ENCODE measurements at places on chromosomes 5 and 9. TPM values are rescaled to one million over a fixed set of nuclear protein-coding genes. Genes with fewer than 3 reads are reported as not detected.

Gene RANBP17
- total RNA-seq = 18.2 TPM

Gene F2RL1
- 119 TPM for total RNA-seq

Gene IGIP
- total RNA-seq = 5.2 TPM

Gene ANKRD18A
- 24.2 TPM for total RNA-seq

Gene GFI1B
- 0.20 TPM for total RNA-seq

Gene SPATA31A3
- not detected for total RNA-seq

Gene ARL14EPL
- 22.9 TPM for total RNA-seq

Gene CDH10
- not detected for total RNA-seq

GRCh38 chr5:82335806-82336205, 57.7 kb upstream of the RPS23 start:
- DNase-seq = no peak

DNA sequence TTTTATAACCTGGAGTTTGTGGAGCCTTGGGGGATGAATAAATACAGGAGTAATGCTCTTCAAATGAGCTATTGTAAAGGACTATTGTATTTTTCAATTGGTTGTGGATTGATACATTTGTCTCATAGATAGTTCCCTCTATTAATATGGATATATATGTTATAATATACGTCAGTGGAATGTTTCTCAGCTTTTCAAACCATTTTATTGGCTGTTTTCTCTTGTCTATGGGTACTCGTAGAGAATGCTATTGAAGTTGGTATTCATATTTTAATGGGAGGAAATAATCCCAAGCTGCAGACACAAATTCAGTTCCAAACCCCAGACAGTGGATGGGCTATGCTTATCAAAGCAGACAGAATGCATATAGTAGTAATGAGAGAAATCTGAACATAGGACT, 181.8 kb upstream of the DAB2 start:
- no peak for DNase-seq

DNA sequence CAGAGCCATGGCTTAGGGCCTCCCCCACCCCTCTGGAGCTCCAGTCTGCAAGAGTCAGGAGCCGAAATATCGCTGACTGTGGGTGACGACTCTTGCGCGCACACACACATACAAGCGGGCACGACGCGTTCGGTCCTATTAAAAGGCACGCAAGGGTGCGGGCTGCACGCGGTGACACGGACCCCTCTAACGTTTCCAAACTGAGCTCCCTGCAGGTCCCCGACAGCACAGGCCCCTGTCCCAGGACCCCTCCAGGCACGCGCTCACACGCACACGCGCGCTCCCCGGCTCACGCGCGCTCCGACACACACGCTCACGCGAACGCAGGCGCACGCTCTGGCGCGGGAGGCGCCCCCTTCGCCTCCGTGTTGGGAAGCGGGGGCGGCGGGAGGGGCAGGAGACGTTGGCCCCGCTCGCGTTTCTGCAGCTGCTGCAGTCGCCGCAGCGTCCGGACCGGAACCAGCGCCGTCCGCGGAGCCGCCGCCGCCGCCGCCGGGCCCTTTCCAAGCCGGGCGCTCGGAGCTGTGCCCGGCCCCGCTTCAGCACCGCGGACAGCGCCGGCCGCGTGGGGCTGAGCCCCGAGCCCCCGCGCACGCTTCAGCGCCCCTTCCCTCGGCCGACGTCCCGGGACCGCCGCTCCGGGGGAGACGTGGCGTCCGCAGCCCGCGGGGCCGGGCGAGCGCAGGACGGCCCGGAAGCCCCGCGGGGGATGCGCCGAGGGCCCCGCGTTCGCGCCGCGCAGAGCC, at the start of gene GRIN1:
Gene GRIN1 (plus strand): TSS at position 433 of the 746 bp plus-strand sequence. CDS start 333 bp downstream, outside the sequence.
- DNase-seq = no peak

- DNase-seq = no peak
Measured at GRCh38 chr9:70457235-70457634, 42.8 kb upstream of the KLF9 start.

DNA sequence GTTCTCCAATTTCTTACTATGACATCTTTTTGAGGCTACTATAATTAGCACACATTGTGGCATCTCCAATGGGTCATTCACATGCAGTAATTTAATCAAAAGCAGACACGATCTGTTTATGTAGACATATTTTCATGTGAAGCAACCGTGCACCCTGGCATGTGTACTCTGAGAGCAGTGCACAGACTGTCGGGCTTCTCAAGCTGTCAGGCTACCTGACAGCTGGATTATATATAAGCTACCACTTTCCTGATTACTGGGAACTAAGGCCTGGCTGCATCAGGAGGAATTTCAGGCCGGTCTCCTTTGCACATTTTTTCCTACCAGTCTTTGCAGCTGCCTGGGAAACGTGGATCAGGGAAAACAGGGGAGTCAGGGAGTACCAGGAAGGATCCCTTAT, 197.5 kb downstream of the MAPKAP1 start:
- DNase-seq = no peak

- DNase-seq = no peak
Measured at GRCh38 chr5:134606726-134607125, 25.9 kb downstream of the SAR1B start.

- no peak for DNase-seq
Measured at GRCh38 chr9:96555567-96556386, 63.9 kb downstream of the CDC14B start.

GRCh38 chr5:68803881-68804319, 289.9 kb upstream of the SLC30A5 start:
- DNase-seq = no peak

- DNase-seq = no peak
Measured at GRCh38 chr9:87160148-87161102, 213.1 kb upstream of the GAS1 start.

- no peak for DNase-seq
Measured at GRCh38 chr5:132177691-132178149, 49.9 kb downstream of the P4HA2 start.

DNA sequence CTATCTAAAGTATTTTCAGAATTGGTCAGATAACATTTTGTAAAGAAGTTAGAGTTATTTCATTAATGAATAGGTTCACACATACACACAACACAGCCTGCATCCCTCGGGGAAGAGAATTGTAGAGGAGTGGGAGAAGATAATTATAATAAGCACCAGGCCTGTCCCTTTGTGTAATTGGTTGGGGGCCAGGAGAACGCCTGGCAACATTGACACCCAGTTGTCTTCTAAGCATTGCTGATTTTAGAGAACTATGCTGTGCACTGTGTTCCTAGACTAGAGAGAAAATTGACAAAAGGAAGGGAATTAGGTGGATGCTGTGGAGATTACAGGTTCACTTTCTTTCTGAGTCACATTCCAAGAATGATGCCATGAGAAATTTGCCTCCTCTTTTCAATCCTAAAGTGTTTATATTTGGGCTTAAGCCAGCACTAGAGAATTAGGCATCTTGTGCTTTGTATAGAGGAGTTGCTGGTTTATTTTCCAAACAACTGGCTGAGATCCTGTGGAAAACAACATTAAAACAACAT, 247.6 kb downstream of the COX7C start:
- no peak for DNase-seq

- no peak for DNase-seq
Measured at GRCh38 chr9:35835766-35836165, 6.7 kb downstream of the TMEM8B start.

- DNase-seq = no peak
Measured at GRCh38 chr9:99370376-99370775, 148.3 kb downstream of the SEC61B start.

- no peak for DNase-seq
Measured at GRCh38 chr9:90546200-90546599, 96.4 kb downstream of the DIRAS2 start.

DNA sequence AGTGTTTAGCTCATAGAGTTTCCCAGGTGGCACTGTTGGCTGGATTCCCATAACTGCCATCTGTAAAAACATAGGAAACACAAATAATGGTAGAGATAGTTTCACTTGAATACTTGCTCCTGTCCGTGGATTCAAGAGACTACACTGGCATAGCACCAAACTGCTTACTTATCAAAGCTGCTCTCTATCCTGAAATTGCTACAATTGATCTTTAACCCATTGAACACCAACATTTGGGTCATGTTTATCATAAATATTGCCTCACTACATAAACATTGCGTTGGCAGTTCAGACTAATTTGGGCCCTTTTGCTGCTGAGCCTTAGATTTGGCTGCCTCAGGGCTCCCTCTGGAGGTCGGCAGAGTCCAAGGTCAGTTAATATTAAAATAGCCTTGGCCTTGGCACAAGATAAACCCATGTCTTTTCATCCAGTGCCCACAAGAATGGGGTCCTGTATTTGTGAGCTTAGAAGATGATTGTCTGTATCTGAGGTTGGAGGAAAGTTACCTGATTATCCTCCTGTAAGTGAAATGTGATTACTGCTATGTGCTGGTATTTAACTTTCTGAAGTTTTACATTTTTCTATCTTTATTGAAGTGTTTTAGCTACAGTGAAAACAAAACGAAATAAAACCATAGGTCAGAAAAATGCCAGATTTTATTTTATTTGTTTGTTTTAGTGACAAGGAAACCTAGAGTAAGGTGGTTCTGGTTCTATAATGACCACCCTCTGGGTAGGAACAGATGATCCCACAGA, 4.0 kb upstream of the RANBP3L start:
- peak; percentile 21 for DNase-seq
